ENCODE measurements at places on chromosomes 6 and 20.

DNA sequence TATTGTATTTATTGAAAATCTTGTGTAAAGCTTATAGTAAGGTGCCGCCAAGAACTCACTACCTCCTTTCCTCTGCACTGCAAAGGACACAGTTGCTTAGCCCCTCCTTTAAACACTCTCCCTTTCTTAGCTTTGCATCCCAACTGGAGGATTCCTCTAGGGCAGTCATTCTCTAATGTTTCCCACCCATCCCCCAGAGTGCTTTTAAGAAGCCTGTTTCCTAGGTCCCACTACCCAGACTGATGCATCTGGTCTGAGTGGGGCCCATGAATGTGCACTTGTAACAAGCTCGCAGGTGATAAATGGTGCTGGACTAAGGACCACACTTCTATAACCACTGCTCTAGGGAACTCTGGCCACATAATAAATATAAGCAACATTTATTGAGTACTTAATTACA, 55.2 kb downstream of the B4GALT5 start:
- DNase-seq, result peak; percentile 47

DNA sequence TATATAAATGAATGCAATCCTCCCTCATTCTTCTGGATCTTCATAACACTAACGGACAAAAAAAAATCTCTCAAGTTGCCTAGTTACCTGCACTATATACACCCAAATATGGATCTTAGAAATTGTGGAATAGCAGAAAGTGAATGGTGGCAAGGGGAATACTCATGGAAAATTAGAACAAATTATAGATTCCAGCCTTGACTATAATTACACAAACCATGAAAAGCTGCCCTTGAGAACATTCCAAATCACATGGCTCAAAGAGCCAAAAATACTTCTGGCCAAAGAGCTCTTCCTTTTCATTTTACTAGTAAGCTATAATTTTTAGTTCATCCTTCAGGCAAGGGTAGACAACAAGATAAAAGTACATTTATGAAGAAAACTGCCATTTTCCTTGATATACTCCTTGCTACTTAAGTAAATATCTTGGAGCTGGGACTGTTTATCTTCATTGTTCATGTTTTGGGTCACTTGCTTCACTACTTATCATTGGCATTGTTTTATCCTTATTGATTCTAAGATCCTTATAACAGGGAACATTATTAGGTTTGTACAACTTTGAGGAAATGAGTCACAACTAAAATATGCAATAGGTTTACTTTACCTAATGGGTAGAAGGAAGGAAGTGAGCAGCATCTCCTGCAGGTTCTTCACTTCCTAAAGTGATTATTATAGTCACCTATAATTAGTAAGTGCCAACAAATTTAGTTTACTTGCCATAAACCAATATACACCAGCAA, 6.4 kb upstream of the MTRES1 start:
- DNase-seq, result no peak

GRCh38 chr6:116144605-116145004, 18.7 kb upstream of the COL10A1 start:
- DNase-seq, result no peak

DNA sequence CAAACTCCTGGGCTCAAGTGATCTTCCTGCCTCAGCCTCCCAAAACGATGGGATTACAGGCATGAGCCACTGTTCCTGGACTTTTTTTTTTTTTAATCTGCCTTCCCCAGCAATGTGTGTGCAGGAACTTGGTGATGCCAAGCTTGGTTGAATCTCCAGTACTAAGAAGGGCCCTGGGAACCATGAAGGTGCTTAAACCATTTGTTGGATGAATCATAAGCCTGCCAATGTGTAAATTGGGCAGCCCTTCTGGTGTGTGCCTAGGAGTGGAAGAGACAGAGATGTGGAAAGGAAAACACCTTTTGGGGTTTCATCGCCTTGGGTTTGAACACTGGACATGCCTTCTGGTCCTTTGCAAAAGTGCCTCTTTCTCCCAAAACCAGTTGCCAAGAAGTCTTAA, 7.1 kb upstream of the SPO11 start:
- no peak for DNase-seq

DNA sequence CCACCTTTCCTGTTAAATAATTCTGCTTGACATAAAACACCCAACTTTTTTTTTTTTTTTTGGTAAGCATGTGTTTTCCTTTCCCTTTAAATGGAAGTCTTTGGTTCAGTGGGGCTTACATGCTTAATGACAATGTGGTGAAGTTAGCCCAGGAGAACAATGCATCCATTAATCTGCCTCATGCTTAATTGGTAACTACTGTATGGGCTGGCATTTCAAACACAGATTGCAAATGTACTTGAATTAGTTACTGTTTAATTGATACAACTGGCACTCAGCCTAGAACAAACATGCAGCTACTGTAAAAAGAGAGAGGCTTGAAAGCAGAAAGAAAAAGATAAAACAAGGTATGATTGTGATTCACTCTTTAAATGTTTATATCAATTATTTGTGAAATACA, 483.6 kb upstream of the NOX3 start:
- DNase-seq, result no peak

- no peak for DNase-seq
These were observed 347.3 kb downstream of the DHX35 start for GRCh38 chr20:39309458-39309857.

DNA sequence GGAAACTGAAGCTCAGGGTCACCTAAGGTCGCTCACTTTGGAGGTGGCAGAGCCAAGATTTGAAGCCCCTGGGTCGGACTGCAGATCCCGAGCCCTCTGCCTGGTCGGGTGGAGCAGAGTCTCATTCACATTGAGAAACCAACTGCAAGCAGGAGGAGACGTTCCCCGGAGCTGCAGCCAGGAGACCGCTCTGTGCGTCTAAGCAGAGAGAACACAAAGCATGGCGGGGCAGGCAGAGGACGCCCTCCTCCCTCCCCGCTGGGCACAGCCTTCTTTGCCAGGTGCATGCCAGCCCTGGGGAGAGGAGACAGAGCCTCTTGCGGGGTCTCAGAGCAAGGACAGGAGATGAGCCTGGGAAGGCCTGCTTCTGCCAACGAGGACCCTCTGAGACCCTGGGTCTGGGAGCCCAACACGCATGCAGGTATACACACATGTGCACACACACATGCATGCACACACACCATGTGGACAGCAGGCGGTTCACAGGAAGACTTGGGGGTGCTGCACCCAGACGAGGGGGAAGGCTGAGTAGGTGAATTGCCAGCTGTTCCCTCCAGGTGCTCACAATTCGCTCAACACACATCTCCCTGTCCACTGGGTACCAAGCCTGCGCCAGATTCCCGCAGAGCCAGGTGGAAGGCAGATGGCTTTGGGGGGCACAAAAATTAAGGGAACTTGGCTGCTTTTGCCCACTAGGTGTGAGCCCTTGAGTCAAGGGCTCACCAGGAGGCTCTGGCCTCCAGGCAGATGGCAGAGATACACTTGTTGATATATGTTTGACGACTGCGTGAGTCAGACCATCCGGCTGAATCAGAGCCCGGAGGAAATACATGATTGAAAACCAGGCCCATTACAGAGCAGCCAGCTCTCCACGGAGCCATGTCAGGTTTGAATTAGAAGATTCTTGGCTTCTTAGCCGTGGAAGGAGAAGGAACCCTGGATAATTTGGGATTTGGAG, 5.5 kb upstream of the NTSR1 start:
- DNase-seq, result no peak

- no peak for DNase-seq
These were observed 22.2 kb downstream of the RIN2 start for GRCh38 chr20:19780261-19780660.

DNA sequence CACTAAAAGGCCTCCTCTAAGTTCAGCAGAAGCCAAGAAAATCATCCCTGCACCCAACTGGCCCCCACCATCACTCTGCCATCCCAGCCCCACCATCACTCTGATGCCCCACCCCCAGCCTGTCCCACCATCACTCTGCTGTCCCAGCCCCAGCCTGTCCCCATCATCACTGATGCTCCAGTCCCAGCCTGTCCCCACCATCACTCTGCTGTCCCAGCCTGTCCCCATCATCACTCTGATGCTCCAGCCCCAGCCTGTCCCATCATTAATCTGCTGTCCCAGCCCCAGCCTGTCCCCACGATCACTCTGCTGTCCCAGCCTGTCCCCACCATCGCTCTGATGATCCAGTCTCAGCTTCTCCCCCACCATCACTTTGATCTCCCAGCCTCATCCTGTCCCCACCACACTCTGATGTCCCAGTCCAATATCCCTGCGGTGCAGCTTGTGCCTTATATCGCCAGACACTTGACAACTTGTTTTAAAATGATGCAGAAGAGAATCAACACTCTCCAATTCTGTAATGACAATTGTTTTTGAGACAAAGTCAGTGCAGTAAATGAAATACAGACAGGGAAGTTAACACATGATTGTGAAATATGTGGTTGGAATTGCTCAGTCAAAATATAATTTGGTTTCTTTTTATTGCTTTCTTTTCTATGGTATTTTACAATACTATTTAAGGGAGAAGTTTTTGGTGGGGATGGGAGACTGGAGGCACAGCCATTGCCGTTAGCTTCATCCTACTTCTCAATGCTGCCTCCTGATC, 100.8 kb downstream of the TNFAIP3 start:
- DNase-seq, result no peak

GRCh38 chr6:66245231-66245630, 538.2 kb upstream of the EYS start:
- DNase-seq, result no peak

- peak; percentile 6 for DNase-seq
These were observed 117.5 kb downstream of the FLRT3 start for GRCh38 chr20:14219801-14220461.

DNA sequence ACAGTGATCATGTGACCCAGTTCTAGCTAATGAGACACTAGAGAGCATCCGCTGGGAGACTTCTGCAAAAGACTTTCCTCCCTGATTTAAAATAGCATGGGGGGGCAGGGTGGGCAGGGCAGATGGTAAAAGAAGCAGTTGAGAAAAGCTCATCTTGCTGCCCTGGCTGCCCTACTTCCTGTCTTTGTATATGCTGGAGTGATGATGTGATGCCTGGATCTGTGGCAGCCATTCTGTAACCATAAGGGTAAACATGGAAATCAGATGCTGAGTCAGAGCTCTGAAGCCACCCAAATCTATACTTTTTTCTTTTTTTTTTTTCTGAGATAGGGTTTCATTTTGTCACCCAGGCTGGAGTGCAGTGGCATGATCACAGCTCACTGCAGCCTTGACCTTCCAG, 25.4 kb downstream of the ZFP64 start:
- no peak for DNase-seq

- no peak for DNase-seq
These were observed 709.6 kb upstream of the FLRT3 start for GRCh38 chr20:15047042-15047441.
